ENCODE measurements at places on chromosomes 2 and 18.

- DNase-seq: no peak
Measured at GRCh38 chr2:186734957-186735734, 41.3 kb downstream of the FAM171B start.

GRCh38 chr18:10353791-10354190 is 100.6 kb upstream of the APCDD1 start:
- no peak for DNase-seq

GRCh38 chr2:47221039-47221438 is 65.9 kb upstream of the STPG4 start:
- no peak for DNase-seq

DNA sequence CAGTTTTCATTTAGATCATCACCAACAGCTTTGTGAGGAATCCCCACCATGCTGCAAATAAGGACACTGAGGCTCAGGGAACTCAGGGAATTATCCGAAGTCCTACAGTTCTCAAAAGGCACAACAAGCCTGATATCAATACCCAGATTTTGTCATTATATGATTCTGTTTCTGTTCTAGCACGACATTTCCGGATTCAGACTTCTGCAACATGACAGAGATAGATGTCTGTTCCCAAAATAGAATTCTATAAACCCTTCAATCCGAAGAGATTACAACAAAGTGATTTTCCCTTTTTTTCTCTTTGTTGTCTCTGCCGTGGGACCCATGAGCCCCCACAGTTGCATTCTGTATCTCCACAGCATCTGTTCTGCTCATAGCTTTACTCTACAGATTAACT is 72.0 kb downstream of the DOCK10 start:
- DNase-seq: no peak

- no peak for DNase-seq
Measured at GRCh38 chr18:58867281-58867961, 2.7 kb downstream of the ZNF532 start.

GRCh38 chr2:12203528-12203927 is 457.1 kb downstream of the LPIN1 start:
- no peak for DNase-seq

GRCh38 chr2:147546109-147546508 is 298.7 kb upstream of the ACVR2A start:
- no peak for DNase-seq

DNA sequence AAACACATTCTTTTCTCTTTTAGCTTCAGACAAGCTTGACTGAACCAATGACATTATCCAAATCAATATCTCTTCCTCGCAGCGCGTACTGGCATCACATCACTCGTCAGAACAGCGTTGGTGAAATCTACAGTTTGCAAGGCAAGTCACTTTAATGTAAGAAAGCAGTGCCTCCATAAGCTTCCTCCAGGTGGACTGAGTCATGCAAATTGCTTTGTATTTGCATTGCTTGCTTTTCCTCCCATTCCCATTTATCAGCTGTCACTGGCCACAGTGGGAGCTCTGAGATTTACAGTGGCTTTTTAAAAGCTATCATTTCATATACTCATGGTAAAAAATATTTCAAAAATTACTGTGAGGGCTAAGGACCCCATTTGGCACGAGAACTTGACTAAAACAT is 189.9 kb downstream of the CD226 start:
- DNase-seq: no peak

GRCh38 chr2:176092270-176093144 is at the start of gene HOXD13:
Gene HOXD13, plus strand, starts transcription at chr2:176092721. Its CDS starts 170 bp downstream, at chr2:176092891.
- no peak for DNase-seq

GRCh38 chr2:118937817-118938216 is 4.2 kb upstream of the MARCO start:
- no peak for DNase-seq

DNA sequence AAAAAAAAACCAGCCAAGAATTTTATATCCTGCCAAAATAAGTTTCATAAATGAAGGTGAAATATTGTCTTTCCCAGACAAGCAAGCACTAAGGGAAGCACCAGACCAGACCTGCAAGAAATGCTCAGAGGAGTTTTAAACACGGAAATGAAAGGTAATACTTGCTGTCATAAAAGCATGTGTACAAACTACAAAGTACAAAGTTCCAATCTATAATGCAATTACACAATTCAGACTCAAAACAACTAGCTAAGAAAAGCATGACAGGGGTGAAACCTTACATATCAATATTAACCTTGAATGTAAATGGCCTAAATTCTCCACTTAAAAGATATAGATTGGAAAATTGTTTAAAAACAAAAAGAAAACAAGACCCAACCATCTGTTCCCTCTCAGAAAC is 45.0 kb upstream of the ASXL3 start:
- no peak for DNase-seq

GRCh38 chr18:39037925-39038324 is 1472.3 kb upstream of the CELF4 start:
- DNase-seq: no peak

DNA sequence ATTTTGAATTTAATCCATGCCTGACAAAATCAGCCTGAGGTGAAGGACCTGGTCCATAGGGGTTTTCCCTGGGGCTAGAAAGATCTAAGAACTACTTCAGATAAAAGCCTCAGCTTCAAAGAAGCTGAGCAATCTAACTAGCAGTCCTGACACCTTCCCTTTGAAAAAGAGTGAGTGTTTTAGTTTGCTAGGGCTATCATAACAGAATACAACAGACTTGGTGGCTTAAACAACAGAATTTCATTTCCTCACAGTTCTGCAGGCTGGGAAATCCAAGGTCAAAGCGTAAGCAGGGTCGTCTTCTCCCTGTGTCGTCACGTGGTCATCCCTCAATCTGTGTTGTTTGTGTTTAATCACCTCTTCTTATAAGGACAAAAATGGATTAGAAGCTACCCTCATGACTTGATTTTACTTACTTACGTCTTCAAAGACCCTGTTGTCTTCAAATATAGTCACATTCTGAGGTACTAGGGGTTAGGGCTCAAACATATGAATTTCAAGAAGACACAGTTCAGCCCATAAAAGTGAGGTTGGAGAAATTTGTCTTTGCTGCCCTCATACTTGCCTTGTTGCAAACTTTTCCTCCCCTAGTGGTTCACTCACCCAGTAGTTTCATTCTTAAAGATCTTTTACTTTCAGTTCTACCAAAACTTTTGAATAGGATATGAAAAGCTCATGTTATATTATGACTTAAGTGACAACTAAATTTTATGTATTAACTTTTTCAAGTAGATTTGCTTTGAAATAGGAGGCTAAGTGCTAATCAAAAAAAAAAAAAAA is 673.8 kb downstream of the ARHGAP15 start:
- DNase-seq: no peak

DNA sequence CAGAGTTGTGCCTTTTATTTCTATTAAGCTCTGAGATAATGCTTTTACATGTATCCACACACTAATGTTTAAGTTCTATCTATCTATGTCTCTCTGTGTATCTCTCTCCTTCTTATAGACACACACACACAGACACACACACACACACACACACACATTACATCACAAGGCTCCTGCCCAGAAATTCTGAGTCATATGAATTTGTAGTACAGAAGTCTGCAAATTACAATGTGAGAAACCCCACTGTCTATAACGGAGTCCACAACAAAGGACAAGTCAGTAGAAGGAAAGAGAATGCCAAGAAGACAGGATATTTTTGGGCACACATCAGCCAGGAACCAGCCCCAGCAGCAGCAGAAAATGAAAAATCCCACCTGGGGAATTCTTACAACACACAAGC is 142.4 kb downstream of the EN1 start:
- DNase-seq: no peak

DNA sequence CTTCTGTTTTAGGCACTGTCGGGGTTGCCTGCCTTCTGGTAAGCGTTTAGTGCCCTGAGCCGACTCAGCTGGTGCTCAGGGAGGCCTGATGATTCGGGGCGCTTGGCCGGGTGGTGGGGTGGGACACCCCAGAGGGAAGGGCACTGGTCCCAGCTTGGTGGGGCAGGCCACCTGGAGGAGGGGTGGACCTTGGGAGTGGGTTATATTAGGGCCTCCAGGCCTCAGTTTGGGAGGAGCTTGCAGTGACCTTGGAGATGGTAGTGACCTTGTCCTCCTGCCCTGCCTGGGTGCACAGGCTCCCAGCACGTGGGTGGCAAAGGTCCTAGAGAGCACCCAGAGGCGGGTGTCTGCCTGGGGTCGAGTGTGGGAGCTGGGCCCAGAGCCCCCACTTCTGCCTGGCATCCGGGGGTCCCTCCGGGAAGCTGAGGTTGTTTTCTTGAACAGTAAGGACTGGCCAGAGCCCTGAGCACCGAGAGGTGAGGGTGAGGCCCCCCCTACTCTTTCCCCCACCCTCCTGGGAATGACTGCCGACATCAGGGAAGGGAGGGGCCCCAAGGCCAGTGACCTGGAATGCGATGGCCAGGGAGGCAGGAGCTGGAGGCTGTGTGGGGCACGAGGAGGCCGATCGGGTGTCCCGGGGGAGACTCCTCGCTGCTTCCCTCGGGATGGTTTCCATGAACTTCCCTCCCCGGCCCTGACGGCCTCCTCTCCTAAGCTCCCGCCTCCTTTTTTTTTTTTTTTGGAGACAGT is 61.3 kb downstream of the HPCAL1 start:
- DNase-seq: no peak

GRCh38 chr2:126616606-126617069 is 39.3 kb upstream of the GYPC start:
- DNase-seq: no peak

DNA sequence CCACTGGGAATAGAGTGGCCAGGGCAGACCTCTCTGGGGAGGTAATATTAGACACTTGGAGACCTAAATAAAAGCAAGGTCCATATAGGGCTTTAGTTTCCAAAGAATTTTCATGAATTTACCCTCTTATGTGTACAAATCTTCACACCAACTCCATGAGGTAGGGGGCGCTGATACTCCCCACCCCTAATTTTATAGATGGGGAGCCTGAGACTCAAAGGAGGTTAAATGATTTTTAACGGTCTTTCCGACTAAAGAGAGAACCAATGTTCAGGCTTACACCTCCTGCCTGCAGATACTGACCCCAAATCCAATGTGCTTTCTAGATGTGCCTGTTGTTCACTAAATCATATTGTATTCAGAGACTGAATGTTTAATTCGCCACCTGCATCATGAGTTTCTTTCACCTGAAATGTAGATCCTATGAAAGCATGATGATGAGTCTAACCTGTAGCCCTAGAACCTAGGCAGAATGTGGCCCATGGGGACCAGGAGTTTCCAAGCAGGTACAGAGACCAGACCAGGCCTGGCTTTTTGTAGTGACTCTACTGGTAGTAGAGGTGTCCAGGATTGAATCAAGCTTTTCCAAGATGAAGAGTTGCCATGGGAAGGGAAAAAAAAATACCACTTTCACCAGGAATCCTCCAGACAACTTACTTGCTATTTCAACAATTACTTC is 16.8 kb upstream of the PAX3 start:
- DNase-seq: no peak

DNA sequence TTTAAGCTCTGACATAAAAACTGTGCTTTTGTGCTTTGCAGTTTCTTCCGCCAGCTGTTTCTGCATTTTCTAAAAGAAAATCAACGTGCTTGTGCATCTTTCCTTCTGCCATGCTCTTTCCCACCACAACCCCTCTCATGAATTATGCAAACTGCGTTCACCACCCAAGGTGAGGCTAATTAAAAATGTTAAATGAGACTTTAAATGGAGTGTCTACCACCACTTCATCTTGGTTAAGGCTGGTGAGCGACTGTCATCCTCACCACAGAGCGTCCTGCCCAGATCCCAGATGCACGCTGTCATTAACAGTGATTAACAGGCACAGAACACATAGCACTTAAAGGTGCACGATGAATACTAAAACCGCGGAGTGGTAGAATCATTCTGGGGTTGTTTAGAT is 250.5 kb upstream of the RAB6C start:
- no peak for DNase-seq

DNA sequence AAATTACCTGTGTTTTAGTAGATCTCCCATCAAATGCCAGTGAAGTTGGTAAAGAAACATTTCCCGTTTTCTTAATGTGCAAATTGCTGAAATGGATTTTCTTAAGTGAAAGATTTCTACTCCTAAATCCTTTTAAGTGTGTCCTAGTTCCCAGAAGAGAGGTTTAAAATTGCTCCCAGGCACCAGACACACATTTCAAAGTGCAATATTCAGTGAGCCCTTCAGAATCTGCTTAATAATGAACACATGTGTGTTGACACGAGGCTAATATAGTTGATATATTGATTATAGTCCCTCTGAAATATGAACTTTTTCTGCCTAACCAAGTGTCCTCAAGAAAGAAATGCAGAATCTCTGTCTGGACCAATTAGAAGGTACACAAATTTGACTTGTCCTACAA is 861.7 kb upstream of the CNTNAP5 start:
- DNase-seq: no peak

All from stimulated activated CD8-positive, alpha-beta memory T cell treated with anti-CD3 and anti-CD28 coated beads, Interleukin-7, amount 100 ng/mL, for 1 hour (primary cell).